ENCODE measurements at places on chromosomes 7 and 10.

DNA sequence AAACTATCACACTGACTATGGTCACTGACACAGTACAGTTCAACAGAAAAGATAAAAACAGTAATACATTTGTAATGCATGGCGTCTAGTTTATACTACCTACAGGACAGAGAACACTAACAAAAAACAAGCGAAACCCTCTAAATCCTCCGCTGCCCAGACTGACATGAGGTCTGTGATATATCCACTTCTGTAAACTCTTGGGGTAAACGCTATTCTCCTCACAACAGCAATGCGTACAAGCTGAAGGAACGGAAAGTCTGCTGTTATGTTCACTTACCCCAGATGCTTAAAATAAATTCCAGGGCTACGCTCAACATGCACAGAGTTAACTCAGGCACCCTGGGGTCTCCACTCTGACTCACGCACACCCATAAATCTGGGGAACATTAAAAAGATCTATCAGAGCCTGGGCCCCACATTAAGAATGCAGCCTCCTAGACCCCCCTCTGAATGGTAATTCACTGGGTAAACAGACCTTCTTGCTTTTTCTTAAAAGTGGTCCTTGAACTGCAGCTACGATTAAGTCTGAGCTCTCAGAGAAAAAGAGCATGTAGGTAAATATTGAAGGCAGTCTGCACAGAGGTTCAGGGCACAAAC is 105.6 kb downstream of the CTBP2 start:
- peaks cover 23% of the 10 kb centered on the region for H3K36me3 ChIP-seq
- H3K4me1 ChIP-seq, result peaks cover 64% of the 10 kb centered on the region
- no peaks in the 10 kb centered on the region for H3K27me3 ChIP-seq
- no peak overlapping the region for H3K4me3 ChIP-seq

GRCh38 chr10:110774069-110775019 is 97.4 kb upstream of the PDCD4 start:
- H3K27ac ChIP-seq, result no peak overlapping the region
- no peak overlapping the region for H3K4me3 ChIP-seq
- H3K27me3 ChIP-seq, result peaks cover 5% of the 10 kb centered on the region
- no peaks in the 10 kb centered on the region for H3K36me3 ChIP-seq
- peaks cover 4% of the 10 kb centered on the region for H3K4me1 ChIP-seq
- DNase-seq, result no peak

GRCh38 chr10:70564901-70565351 is 37.6 kb downstream of the PRF1 start:
- H3K27ac ChIP-seq, result no peak overlapping the region
- H3K27me3 ChIP-seq, result no peaks in the 10 kb centered on the region
- no peaks in the 10 kb centered on the region for H3K36me3 ChIP-seq
- H3K4me1 ChIP-seq, result no peaks in the 10 kb centered on the region
- DNase-seq, result no peak

DNA sequence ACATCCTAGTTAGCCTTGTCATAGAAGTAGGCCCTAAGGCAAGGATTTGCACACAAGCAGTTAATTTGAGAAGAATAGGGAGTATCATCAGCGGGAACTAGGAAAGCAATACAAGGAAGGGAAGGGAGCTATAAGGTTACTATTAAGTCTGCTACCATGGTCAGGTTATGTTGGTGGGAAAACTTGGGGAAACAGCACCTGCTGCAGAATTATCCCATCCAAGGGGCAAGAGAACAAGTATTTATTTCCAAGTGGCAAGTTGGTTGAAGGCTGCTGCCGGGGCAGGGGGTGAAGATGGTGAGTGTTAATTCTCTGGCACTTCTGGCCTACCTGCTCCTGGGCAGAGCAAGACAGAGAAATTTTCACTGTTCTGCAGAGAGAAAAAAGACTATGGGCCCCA is 55.0 kb downstream of the CAV1 start:
- peaks cover 5% of the 10 kb centered on the region for H3K4me1 ChIP-seq
- H3K4me3 ChIP-seq, result no peak overlapping the region
- H3K36me3 ChIP-seq, result no peaks in the 10 kb centered on the region
- H3K27ac ChIP-seq, result no peak overlapping the region
